ENCODE measurements at places on chromosomes 11 and 22. TPM values are rescaled to one million over a fixed set of nuclear protein-coding genes. Genes with fewer than 3 reads are reported as not detected.

The F2 gene
- total RNA-seq: not detected

The CSF2RB gene
- total RNA-seq: not detected

The PRR14L gene
- total RNA-seq: 138 TPM

DNA sequence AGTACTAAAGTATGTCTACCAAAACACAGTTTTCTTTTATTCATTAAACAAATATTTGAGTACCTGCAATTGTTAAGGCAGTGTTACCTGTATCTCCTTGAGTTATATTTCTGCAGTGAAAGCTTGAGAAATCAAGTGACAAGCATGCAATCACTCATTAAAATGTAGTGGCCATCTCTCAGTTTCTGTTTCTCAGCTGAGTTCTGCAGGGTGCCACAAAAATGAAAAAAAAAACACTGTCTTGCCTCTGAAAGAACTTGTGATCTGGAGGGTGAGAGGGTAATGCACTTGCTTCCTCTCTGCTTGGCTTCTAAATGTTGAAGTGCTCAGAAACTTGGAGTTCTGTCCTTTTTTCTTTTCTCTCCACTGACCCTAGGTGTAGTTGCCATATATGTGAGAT is 6.8 kb downstream of the QSER1 start:
- no peak overlapping the region for H3K4me3 ChIP-seq
- H3K4me1 ChIP-seq: peaks cover 13% of the 10 kb centered on the region
- H3K27ac ChIP-seq: no peak overlapping the region
- DNase-seq: no peak
- peaks cover 7% of the 10 kb centered on the region for H3K36me3 ChIP-seq

GRCh38 chr11:108474664-108475463 is 7.5 kb upstream of the C11orf65 start:
- DNase-seq: no peak
- no peak overlapping the region for H3K4me3 ChIP-seq

- H3K4me1 ChIP-seq: no peaks in the 10 kb centered on the region
- H3K4me3 ChIP-seq: no peak overlapping the region
- no peak for DNase-seq
- no peaks in the 10 kb centered on the region for H3K27me3 ChIP-seq
Observed at GRCh38 chr11:10091314-10092045, 202.5 kb downstream of the SBF2 start.

DNA sequence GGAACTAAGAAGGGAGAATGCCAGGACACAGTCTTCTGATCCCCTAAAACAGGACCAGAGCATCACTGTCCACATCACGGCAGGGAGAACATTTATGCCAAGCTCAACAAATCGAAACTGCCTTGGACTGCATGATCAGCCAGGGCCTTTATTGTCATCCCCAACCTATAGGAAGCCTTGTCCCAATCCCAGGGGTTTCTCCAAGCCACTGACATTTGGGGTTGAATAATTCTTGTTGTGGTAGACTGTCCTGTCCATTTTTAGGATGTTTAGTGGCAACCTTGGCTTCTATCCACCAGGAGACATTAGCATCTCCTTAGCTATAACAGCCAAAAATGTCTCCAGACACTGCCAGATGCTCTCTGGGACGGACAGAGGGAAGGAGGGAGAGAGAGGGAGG is 37.1 kb downstream of the RPL27A start:
- no peaks in the 10 kb centered on the region for H3K4me1 ChIP-seq
- H3K27ac ChIP-seq: no peak overlapping the region
- no peaks in the 10 kb centered on the region for H3K27me3 ChIP-seq
- no peak overlapping the region for H3K4me3 ChIP-seq
- DNase-seq: no peak
- peaks cover 6% of the 10 kb centered on the region for H3K36me3 ChIP-seq

DNA sequence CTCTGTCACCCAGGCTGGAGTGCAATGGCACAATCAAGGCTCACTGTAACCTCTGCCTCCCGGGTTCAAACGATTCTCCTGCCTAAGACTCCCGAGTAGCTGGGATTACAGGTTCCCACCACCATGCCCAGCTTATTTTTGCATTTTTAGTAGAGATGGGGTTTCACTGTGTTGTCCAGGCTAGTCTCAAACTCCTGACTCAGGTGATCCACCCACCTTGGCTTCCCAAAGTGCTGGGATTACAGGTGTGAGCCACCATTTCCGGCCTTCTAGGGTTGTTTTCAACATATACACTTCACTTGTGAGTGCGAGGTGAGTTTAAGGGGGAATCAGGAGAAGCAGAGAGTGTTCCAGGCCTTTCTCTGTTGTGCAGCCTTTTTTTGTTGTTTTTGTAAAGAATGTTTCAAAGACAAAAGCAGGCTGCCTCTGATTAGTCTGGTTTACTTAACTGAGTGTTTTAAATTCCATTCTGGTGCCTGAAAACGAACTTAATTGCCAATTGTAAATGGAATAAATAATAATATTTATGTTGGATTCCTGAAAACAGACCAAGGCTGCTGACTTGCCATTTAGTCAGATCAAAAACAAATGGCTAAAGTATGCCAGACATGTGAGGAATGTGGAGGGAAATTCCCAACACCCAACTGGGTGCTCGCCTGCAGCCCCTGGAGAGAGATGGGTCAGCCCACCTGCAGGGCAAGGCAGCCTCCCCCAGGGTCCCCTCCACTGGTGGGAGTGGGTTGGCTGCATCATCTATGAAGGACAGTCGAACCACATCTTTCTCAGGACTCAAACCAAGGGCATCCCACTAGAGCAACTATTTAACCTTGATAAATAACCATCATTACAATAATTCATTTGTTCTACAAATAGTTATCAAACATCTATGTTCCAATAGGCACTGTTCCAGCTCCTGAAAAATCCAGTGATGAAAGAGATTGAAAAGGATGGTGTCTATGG is 4.6 kb upstream of the RANGAP1 start:
- peak overlapping the region; percentile 87 for H3K27ac ChIP-seq
- peaks cover 5% of the 10 kb centered on the region for H3K36me3 ChIP-seq
- H3K27me3 ChIP-seq: no peaks in the 10 kb centered on the region
- peak; percentile 50 for DNase-seq
- H3K4me3 ChIP-seq: no peak overlapping the region

DNA sequence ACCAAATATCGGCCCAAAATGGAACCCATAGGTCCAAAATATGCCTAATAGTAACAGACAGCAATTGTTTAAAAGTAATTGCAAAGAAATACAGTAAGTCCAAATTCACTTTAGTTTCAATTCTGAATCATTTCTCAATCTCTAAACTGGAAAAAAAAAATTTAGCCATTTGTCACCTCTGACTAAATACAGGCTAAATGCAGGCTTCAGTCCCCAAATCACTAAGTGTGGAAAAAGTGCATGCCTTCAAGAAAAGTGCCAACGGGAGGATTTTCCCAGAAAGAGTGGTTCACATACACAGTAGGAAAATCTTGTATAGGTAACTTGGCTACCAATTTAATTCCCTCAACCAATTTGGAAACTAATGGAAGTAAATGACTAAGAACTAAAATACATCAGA is 35.7 kb downstream of the SIK3 start:
- DNase-seq: no peak
- peaks cover 2% of the 10 kb centered on the region for H3K36me3 ChIP-seq
- no peak overlapping the region for H3K4me3 ChIP-seq
- H3K27me3 ChIP-seq: no peaks in the 10 kb centered on the region
- H3K4me1 ChIP-seq: peaks cover 3% of the 10 kb centered on the region

- H3K36me3 ChIP-seq: no peaks in the 10 kb centered on the region
- H3K4me1 ChIP-seq: no peaks in the 10 kb centered on the region
- H3K27me3 ChIP-seq: no peaks in the 10 kb centered on the region
- H3K27ac ChIP-seq: no peak overlapping the region
- DNase-seq: no peak
- no peak overlapping the region for H3K4me3 ChIP-seq
Observed at GRCh38 chr11:65436412-65437032, 13.9 kb downstream of the NEAT1 start.

GRCh38 chr11:69670158-69670845 is 4.9 kb downstream of the LTO1 start:
- no peaks in the 10 kb centered on the region for H3K4me1 ChIP-seq
- peaks cover 39% of the 10 kb centered on the region for H3K36me3 ChIP-seq
- DNase-seq: peak; percentile 92

GRCh38 chr11:63719987-63720386 is 38.7 kb downstream of the RTN3 start:
- no peak for DNase-seq
- H3K4me3 ChIP-seq: no peak overlapping the region
- H3K4me1 ChIP-seq: no peaks in the 10 kb centered on the region
- no peaks in the 10 kb centered on the region for H3K27me3 ChIP-seq
- peaks cover 5% of the 10 kb centered on the region for H3K36me3 ChIP-seq
- H3K27ac ChIP-seq: no peak overlapping the region

DNA sequence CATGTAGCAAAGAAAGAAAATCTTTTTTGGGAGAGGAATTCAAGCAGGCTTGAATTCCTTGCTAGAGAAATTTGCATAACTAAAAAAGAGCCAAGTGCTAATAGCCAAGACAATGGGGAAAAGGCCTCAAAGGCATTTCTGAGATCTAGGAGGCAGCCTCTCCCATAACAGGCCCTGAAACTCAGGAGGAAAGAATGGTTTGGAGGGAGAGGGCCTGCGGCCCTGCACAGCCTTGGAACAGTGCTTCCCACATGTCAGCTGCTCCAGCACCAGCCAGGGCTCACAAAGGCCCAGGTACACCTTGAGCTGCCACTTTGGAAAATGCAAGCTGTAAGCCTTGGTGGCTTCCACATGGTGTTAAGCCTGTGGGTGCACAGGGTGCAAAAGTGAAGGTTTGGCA is 55.5 kb upstream of the TSPAN18 start:
- H3K4me3 ChIP-seq: no peak overlapping the region
- peaks cover 11% of the 10 kb centered on the region for H3K4me1 ChIP-seq
- H3K27me3 ChIP-seq: no peaks in the 10 kb centered on the region
- H3K36me3 ChIP-seq: peaks cover 12% of the 10 kb centered on the region
- peak; percentile 88 for DNase-seq

GRCh38 chr22:50004918-50005317 is 7.6 kb downstream of the IL17REL start:
- DNase-seq: no peak
- peaks cover 9% of the 10 kb centered on the region for H3K27me3 ChIP-seq
- H3K27ac ChIP-seq: no peak overlapping the region
- H3K4me1 ChIP-seq: no peaks in the 10 kb centered on the region

DNA sequence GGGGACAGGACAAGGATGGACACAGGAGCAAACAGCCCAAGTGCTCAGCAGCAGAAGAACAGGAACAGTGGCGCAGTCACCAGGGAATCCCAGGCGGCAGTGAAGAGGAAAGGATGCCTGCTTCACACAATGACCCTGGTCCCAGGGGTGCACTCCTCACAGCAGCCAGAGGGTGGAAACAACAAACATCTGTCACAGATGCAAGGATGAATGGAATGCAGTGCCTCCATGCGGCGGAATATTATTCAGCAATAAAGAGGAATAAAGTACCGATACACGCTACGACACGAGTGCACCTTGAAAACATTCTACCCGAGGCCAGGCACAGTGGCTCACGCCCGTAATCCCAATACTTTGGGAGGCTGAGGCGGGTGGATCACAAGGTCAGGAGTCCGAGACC is 12.7 kb downstream of the CSNK1E start:
- DNase-seq: no peak
- no peaks in the 10 kb centered on the region for H3K27me3 ChIP-seq
- H3K36me3 ChIP-seq: peaks cover 47% of the 10 kb centered on the region
- H3K27ac ChIP-seq: no peak overlapping the region

GRCh38 chr11:132901638-132902471 is 630.4 kb downstream of the OPCML start:
- H3K27ac ChIP-seq: no peak overlapping the region
- no peak overlapping the region for H3K4me3 ChIP-seq
- H3K27me3 ChIP-seq: no peaks in the 10 kb centered on the region
- no peaks in the 10 kb centered on the region for H3K36me3 ChIP-seq
- H3K4me1 ChIP-seq: peaks cover 4% of the 10 kb centered on the region
- no peak for DNase-seq

- no peak overlapping the region for H3K27ac ChIP-seq
- peaks cover 2% of the 10 kb centered on the region for H3K36me3 ChIP-seq
- DNase-seq: peak; percentile 31
- no peaks in the 10 kb centered on the region for H3K4me1 ChIP-seq
- H3K27me3 ChIP-seq: no peaks in the 10 kb centered on the region
Observed at GRCh38 chr11:106152013-106152412, 74.6 kb downstream of the AASDHPPT start.

DNA sequence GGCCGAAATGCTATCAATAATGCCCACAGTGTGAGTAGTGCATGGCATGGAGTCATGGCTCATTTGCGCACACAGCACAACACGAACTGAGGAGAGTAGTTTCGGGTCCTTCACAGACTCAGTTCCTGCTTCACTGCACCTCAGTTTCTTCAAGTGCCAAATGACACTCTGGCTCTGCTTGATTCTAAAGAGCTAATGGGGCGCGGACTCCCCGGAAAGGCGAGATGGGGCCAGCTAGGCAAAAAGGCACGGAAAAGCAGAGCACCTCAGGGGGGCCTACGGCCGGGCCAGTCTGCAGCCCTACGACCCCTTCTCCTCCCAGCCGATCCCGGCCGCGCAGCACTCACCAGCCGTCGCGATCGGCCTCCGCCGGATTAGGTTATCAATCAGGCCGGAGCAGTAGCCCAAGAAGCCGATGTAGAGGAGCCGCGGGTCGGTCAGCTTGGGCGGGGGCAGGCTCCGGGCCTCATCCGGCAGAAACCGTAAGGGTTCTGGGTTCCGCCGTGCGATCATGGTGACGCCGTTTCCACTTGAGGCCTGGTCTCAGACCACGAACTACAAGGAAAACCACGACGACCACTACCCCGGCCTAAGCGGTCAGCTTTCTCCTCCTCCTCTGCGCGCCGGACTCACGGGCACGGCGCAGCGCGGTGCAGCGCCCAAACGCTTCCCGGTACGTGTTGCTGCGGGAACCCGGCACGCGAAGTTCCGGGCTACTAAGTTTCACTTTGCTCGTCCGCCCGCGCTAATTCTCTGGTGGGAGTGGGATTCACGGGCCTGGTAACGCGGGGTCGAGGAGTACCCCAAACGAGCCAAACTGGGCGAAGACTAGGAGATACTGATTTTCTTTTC is at the start of gene NDUFC2:
NDUFC2 (minus strand) TSS at position 631 of the 852 bp plus-strand sequence; CDS start at position 513, 118 bp downstream.
- no peaks in the 10 kb centered on the region for H3K36me3 ChIP-seq
- peak within 1 kb of the TSS; percentile 1 for H3K27ac ChIP-seq
- H3K4me1 ChIP-seq: no peaks in the 10 kb centered on the region
- no peaks in the 10 kb centered on the region for H3K27me3 ChIP-seq
- DNase-seq: peak; percentile 70
- peak within 1 kb of the TSS; percentile 92 for H3K4me3 ChIP-seq

- no peaks in the 10 kb centered on the region for H3K36me3 ChIP-seq
- H3K27ac ChIP-seq: no peak overlapping the region
- no peak overlapping the region for H3K4me3 ChIP-seq
Observed at GRCh38 chr22:37498289-37498909, 12.2 kb upstream of the MFNG start.

DNA sequence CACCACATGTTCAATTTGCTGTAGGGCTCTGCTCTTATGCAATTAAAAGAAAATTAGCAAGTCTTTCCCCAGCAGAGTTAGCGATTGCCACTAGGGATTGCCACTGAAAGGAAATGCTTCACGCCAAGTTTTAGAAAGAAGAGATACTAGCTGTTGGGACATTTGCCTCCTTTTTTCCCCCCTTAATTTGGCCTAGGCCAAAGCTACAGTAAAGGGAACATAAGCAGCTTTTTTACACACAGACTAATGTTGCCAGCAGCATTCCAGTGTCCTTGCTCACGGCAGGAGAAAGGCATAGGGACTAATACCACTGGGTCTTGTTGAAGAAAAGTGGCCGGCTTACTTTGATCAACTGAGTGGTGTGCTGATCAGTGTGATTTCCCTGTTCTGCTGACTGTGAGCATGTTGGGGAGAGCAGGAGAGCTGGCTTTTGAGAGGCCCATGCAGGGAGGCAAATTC is 71.2 kb downstream of the PHF21A start:
- H3K27me3 ChIP-seq: peaks cover 2% of the 10 kb centered on the region
- DNase-seq: peak; percentile 45
- peaks cover 15% of the 10 kb centered on the region for H3K4me1 ChIP-seq
- peaks cover 11% of the 10 kb centered on the region for H3K36me3 ChIP-seq
- peak overlapping the region; percentile 50 for H3K27ac ChIP-seq

GRCh38 chr22:23695571-23696325 is 4.9 kb downstream of the RGL4 start:
- H3K27me3 ChIP-seq: no peaks in the 10 kb centered on the region
- no peak overlapping the region for H3K27ac ChIP-seq
- H3K4me1 ChIP-seq: no peaks in the 10 kb centered on the region
- no peak for DNase-seq

Measured in H9 (cell line).